ENCODE measurements at places on chromosomes 1 and 21. TPM values are rescaled to one million over a fixed set of nuclear protein-coding genes. Genes with fewer than 3 reads are reported as not detected.

- no peak for DNase-seq
Measured at GRCh38 chr1:215583185-215583749, 16.2 kb downstream of the KCTD3 start.

CFHR1 gene
- polyA plus RNA-seq = 0.78 TPM

SYTL1 gene
- 0.62 TPM for polyA plus RNA-seq

DNA sequence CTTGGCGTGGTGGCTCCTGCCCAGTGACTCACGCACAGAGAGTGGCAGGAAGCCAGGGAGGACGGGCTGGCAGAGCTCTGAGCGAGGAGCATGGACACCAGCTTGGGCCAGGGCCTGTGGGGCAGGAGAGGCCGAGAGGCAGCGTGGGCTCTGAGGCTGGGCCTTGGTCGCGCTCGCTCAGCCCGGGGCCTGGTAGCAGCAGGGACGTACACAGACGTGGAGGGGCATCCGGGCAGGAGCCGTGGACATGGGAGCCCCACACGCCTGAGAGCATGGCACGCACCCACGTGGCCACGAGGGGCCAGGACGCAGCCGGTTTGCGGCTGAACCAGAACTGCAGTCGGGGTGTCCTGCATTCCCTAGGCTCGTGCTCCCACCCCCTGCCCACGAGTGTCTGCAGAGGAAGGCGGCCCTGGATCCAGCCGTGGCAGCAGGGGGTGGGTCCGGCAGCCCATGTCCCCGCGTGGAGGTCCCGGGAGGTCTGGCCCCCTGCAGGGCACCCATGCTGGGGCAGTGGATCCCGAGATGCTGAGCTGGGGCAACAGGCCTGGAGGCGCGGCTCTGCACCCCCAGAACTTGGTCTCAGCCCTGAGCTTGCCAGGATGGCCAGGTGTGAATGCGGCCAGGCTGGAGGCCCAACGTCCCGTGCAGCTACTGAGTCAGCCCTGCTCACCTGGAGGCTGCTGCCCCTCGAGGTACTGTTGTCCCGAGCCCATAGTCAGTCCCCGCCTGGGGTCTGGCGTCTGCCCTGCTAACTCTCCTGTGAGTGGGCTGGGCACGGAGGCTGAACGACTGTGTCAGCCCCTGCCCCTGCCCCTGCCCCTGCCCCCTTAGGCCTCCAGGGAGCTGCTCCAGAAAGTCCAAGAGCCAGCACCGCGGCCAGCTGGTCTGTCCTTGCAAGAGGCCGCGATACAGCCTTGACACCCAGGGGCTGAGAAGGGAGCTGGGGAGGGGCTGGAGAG lies 61.6 kb downstream of the SLX9 start:
- DNase-seq = no peak

GRCh38 chr21:42389449-42389835 lies 6.4 kb downstream of the TMPRSS3 start:
- no peak for DNase-seq

GRCh38 chr21:38315122-38315521 lies 58.3 kb downstream of the KCNJ15 start:
- no peak for DNase-seq

LRRC71 gene
- polyA plus RNA-seq = 0.76 TPM

CAMK2N1 gene
- 5.3 TPM for polyA plus RNA-seq

- no peak for DNase-seq
Measured at GRCh38 chr1:43857163-43857562, 76.4 kb upstream of the ARTN start.

DNA sequence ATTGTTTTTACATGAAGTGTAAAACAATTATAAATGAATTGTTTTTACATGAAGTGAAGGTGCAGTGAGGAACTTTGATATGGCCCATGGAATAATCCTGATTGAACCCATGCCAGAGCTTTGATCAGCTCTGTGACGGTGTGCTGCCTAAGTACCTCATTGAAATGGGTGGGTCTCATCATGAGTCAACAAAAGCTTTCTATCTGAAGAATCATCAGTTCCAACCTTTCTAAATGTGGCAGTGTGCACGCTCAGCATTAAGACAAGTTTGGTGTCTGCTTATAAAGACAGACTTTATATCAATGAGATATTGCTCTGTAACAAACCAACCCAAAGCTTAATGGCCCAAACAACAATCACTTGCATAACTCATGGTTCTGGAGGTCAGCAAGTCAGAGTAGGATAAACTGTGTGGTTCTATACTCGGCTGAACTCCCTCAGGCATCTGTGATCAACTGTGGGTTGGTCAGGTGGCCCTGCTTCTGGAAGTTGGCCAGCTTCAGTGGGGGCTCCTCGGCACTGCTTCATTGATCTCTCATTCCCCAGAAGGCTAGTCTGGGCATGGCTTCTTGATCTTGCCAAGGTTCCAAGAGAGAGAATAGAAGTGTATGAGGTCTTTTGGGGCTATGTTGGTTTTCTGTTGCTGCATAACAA lies 258.0 kb downstream of the LTN1 start:
- no peak for DNase-seq

ZNF593OS gene
- 2.1 TPM for polyA plus RNA-seq

SLC30A7 gene
- 10.8 TPM for polyA plus RNA-seq

- DNase-seq = no peak
Measured at GRCh38 chr1:84260852-84261518, 40.5 kb upstream of the SAMD13 start.

KDM5B gene
- polyA plus RNA-seq = 40.6 TPM

IGSF8 gene
- 16.2 TPM for polyA plus RNA-seq

DNA sequence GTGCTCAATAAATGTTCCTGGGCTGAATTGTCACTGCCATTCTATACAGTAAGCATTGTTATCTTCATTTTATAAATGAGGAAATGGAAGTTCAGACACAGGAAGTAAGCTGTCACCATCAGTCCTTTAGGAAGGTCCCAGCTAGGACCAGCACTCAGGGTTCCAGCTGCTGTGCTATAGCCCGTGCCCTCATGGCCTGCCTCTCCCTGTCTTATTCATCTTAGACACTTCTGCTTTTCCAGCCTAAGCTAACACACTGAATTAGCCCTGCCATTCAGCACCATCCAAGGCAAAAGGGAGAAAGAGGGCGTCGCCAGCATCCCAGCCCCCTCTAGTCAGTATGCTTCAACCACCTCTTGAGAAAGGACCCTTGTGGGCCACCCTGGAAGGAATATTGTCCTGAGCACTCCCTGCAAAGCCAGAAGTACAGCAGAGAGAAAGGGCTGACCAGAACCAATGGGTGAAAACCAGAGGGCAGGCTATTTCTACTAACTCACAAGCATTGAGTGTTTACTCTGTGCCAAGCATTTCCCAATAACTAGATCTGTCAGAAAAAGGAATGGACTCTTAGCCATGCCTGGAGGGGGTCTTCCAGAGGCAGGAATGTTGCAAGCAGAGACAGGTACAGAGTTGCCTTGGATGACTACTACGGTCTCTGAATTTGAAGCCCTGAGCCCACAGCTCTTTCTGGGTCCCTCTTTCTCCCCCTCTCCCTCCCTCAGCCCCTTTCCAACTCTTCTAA lies 77.9 kb upstream of the NFIA start:
- DNase-seq = no peak

TNFAIP8L2 gene
- 1.9 TPM for polyA plus RNA-seq

CRYBG2 gene
- polyA plus RNA-seq = 0.28 TPM

UTP25 gene
- polyA plus RNA-seq = 6.6 TPM

DNA sequence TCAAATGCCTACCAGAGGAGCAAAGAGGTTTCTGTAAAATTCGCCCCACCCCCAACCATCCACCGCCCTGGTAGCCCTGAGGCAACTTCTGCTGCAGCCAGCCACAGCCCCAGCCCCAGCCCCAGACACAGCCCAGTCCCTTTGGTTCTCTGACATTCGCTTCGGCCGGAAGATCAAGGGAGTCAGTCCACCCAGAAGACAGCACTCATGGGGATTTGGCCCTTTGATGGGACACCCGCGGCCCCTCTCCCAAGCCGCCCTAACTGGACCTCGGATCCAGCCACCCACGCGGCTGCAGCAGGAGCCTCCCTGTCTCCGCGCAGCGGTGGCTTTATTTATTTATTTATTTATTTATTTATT lies 3881.0 kb downstream of the SRGAP2C start:
- DNase-seq = no peak

IGSF3 gene
- polyA plus RNA-seq = 40.5 TPM

DNA sequence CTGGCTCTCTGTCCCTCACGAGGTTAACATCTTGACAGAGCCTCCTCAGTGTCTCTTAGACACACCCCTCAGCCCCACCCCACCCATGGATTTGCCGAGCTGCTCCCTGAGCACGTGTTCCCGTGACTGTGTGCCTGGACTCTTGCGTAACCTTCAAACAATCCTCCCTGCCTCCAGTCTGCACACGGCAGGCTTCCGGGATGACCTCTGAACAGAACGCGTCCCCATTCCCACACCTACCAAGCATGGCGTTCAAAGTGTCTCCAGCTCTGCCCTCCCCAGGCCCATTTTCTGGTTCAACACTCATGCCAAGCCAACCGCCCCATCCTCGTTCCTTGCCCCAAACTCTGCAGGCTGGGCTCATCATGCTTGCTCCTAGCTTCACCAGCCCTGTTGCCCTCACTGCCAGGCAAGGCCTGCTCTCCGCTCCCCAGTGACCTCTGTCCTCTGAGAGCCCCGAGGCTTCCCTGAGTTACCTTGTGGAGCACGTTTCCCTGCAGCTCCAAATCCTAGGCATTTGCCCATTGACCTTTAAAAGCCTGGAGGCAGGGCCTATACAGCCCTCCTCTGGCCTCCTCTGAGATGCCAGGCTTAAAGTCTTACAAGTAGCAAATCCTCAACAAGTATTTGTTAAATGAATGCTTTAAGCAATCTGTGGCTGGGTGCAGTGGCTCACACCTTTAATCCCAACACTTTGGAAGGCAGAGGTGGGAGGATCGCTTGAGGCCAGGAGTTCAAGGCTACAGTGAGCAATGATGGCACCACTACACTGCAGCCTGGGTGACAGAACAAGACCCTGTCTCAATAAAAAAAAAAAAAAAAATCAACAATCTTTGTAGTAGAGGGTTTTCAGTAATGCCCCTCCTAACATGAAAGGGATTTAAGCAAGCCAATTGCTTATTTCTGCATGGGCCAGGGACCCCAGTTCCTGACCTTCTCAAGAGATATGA lies 5.0 kb downstream of the AGT start:
- DNase-seq = no peak

- DNase-seq = no peak
Measured at GRCh38 chr1:186865253-186865652, 36.5 kb downstream of the PLA2G4A start.

GRCh38 chr1:171984850-171985485 lies 143.7 kb downstream of the DNM3 start:
- peak; percentile 22 for DNase-seq

C1orf116 gene
- polyA plus RNA-seq = 4.8 TPM

- DNase-seq = no peak
Measured at GRCh38 chr1:2570332-2570731, 14.2 kb downstream of the TNFRSF14 start.

TTC39A gene
- 2.0 TPM for polyA plus RNA-seq

DNA sequence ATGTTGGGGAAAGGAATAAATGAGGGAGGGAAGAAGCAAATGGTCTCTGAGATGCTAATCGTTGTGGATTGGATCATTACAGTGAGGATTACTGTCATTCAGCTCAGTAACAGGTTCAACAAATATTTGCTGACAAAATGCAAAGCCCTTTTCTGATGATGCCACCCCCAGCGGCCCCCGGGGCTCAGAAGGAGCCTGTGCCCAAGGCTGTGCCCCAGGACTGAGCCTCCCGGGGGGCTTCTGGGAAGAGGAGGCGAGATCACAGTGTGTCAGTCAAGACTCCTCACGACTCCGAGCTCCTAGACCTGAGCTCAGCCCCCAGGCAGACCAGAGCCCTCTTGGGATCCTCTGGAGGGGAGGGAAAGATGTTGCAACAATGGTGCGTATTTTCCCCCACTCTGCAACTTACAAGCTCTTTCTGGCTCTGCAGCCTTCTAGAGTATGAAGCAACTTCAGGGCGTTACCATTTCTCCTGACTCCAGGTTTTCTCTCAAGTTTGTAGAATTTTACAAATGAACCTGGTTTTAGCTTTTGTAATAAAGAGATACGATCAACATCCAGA lies 20.8 kb downstream of the EPHA8 start:
- DNase-seq = no peak
